Retinal pigment epithelial cell (primary cell): ENCODE measurements at places on chromosomes 7 and 10.

GRCh38 chr7:75962607-75963380, 31.6 kb downstream of the TMEM120A start:
- no peak for DNase-seq

GRCh38 chr10:34299105-34299611, 515.9 kb downstream of the PARD3 start:
- no peak for DNase-seq

DNA sequence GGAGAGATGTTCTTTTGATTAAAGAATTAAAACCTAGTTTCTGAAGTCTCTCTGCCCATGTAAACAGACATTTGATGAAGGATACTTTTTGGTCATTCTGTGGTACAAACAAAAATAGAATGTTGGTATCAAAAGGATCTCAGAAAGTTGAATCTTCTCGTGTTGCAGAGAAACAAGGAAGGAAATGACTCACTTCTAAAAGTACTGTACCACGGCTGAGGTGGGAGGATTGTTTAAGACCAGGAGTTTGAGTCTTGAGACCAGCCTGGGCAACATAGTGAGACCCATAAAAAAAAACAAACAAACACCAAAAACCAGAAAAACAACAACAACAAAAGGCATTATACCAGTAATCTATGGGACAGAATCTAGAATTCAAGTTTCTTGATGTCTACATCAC, 69.7 kb downstream of the PRSS58 start:
- no peak for DNase-seq

- DNase-seq: no peak
Observed at GRCh38 chr10:33781606-33782395, 447.3 kb upstream of the NRP1 start.

- no peak for DNase-seq
Observed at GRCh38 chr7:1706721-1707613, 36.9 kb downstream of the ELFN1 start.

GRCh38 chr10:123997486-123998196, 95.8 kb downstream of the CHST15 start:
- DNase-seq: peak; percentile 48
